ENCODE measurements at places on chromosomes 2 and 18. TPM values are rescaled to one million over a fixed set of nuclear protein-coding genes. Genes with fewer than 3 reads are reported as not detected.

DNA sequence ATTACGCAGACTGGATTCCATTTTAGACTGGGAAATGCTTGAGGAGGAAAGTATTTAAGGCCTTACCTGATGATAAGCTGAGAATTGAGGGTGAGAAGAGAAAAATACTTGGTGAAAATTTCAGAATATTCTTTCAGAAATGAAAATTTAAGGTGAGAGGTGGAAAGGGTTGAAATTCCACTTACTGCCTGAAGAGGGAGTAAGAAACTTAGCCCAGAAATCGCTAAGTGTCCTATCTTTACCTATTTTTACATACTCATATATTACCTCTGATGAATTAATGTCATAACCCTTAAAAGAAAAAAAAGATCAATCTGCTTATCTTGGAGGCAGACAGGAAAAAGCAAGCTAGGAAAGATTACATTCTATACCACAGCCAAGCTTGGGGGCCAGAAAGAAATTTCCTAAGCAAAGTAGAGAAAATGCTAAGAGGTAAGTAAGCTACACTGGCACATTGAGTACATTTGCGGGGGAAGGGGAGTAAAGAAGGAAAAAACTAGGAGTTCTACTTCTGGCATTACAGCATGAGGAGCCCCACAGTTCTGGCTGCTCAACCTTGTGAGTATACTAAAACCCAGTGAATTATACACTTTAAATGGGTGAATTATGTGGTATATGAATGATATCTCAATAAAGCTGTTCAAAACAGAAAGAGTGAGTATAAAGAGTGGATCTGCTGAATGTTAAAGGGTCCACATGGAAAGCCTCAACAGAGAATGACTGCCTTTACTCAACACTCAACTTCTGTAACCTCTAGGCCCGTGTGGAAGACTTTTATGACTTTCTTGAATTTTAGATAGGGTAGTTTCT is 33.8 kb downstream of the SMC6 start:
- no peak for DNase-seq

The SKOR2 gene
- not detected for total RNA-seq

DNA sequence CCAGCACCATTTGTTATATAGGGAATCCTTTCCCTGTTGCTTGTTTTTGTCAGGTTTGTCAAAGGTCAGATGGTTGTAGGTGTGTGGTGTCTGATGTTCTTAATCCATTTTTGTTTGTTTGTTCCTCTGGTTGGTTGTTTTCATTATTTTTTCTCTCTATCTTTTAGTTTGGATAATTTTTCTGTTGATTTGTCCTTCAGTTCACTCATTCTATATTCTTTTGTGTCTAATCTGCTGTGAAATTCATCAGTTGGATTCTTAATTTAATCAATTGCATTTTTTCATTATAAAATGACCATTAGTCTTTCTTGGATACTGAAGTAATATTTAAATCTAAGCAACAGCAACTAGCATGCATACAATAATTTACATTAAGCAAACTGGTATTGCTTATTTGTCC is 206.7 kb upstream of the TRIB2 start:
- no peak for DNase-seq

DNA sequence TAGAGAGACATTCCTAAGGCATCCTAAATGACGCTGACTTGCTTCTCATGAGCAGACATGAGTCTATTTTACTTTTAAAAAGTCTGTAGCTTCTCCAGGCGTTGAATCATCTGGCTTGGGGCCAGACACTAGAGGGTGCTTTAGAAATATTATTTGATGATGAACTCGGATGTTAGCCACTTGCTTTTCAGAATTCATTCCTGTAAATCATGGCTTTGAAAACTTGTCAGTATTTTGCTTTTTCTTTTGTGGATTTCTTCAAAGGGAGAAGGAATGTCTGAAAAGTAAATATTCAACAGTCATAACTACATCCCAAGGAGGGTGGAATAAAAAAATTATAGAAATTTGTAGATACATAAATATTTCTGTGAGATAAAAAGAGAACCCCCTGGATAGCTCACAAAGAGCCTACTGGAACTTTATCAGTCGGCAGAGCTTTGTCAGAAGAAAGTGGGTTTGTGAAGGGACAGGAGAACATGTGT is 370.8 kb downstream of the OSR1 start:
- peak; percentile 86 for DNase-seq

The PLCL1 gene
- total RNA-seq: 4.4 TPM

- no peak for DNase-seq
Measured at GRCh38 chr2:53334610-53335009, 433.0 kb upstream of the CHAC2 start.

The PRKAG3 gene
- not detected for total RNA-seq

DNA sequence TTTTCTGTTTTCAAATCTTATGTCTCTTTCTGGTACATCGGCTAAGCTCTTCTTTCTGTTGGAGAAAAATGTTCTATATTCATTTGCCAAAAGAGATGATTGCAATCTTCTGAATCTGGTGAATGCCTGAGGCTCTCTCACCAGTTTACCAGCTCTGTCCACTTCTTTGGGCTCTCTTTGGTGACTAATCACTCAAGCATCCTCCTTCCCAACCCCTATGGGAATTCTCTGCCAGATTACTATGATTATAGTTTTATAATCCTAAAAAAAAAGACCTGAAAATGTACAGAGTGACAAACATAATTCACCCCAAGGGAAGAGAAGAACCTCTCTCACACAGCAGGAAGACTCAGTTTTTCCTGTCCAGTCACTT is 187.3 kb downstream of the CAMKMT start:
- DNase-seq: no peak

The NCKAP5 gene
- 3.9 TPM for total RNA-seq

GRCh38 chr2:44705876-44706480 is 235.5 kb upstream of the SIX3 start:
- no peak for DNase-seq

DNA sequence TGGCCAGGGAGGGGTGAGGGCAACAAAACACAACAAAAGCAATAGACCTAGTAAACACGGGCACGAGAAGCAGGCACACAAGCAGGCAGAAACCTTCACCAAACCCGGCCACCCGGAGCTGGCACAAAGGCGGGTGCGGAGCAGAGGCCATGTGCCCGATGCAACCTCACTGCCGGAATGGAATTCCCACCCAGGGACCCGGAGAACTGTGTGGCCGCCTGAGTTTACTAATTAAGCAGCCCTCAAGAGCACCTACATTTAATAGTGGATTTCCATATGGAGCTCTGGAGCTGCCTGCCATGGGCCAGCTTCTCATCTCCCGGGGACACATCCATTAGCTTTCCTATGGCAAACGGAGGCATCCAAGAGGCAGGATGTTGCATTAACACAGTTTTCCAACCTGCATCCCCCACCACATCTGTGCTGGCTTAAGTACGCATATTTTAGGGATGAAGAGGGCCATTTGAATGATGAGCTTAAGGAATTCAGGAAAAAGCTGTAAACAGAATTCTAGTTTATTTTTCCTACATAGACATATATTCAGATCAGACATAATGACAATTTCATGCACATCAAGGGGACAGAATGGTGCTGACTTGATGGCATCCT is 104.5 kb upstream of the SMIM21 start:
- no peak for DNase-seq

The KCMF1 gene
- 60.1 TPM for total RNA-seq

DNA sequence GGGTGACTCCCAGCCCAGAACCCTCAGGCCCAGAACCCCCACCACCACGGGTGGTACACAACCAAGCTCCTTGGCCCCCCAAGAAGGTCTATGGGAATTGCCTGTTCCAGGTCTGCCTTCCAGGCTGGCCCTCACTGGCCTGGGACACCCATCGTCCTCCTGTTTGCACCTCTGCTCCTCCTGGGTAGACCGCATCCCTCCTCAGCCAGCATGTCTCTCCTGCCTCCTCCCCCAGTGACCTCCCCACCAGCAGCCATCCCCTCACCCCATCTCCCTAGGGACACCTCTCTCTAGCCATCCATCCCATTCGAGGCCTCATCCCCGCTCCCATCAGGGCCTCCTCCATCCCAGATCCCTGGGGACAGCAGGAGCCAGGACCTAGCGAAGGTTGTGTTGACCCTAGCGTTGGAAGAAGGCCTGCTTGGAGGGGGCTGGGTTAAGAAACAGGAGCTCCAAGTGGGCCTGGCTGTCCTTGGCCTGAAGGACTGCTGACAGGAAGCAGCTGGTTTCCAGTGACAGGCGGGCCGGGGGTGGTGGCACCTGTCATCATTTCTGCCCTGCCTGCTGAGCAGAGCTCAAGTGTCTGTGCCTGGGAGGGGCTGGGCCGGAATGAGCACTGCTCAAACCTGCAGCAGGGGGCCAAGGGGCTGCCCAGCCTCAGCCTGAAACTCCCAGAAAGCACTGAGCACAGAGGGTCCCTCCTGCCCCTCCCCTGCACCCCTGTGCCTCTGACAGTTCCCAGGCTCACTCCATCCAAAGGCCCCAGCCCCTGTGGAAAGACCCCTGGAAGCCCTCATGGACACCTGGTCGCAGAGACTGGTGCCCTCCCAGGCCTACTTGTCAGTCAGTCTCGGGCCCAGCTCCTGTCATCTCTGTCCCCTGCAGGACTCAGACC is 96.0 kb upstream of the OTOS start:
- no peak for DNase-seq

DNA sequence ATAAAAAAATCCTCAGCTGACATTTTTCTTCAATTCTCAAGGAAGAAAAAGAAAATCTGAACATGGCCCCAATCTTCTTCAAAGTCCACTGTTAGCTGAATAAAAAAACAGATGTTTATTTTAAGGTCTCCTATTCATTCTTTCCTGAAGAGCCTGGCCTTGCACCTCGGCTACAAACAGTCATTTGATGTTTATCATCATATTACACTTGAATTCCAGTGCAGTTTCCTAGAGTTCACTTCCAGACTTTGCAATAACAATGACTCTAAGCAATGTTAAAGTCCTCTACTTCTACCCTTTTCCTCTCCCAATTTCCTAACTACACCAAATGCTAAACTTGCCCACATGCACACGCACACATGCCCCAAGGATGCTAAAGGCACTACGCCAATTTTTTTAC is 70.1 kb downstream of the NOL10 start:
- DNase-seq: no peak

GRCh38 chr2:179336782-179337534 is 72.3 kb upstream of the SESTD1 start:
- DNase-seq: no peak

- DNase-seq: no peak
Measured at GRCh38 chr18:45657357-45658335, 42.4 kb downstream of the SLC14A2 start.

Measured in mucosa of gallbladder (tissue), 1 donor.